ENCODE measurements at places on chromosomes 7 and 10. TPM values are rescaled to one million over a fixed set of nuclear protein-coding genes. Genes with fewer than 3 reads are reported as not detected.

CRHR2 gene
- not detected for polyA plus RNA-seq

HGF gene
- 1.5 TPM for polyA plus RNA-seq

PSD gene
- polyA plus RNA-seq, result 1.8 TPM

- DNase-seq, result no peak
Measured at GRCh38 chr7:69906283-69906995, 308.2 kb downstream of the AUTS2 start.

DNA sequence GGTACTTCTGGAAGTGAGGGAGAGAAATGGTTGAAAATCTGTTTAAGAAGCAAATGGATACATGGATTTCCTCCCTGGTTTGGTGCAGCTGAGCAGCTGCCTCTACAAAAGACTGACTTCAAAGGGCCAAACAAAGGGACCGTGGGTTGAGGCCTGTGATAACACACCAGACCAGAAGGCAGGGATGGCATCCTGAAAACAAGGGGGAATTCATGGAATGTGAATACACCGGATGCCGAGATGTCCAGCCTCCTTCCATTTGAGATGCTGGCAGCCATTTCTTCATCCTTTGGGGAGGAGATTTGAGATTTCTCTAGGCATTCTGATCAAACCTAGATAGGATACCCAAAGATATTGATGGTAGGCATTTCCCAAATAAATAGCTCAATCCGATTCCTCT is 36.9 kb downstream of the TAF3 start:
- DNase-seq, result no peak

- DNase-seq, result no peak
Measured at GRCh38 chr7:111855161-111855841, 293.0 kb upstream of the IMMP2L start.

- no peak for DNase-seq
Measured at GRCh38 chr10:64374346-64374745, 853.1 kb downstream of the REEP3 start.

DNA sequence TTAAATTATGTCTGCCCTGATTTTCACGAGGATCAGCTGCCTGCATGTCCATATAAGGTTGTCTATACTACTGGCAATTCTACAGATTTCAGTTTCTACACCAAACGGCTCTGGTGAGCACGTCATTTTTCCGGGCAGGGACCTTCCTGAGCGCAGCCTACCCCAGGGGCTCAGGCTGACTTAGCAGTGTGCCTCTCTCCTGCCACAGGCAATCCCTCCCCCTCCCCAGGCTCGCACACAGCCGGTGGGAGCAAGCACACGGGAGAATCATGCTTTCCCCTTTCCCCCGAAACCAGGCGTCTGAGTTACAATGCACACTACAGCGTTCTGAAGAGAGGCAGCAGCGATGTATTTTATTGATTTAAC is 1.7 kb downstream of the KLF6 start:
- DNase-seq, result no peak

- DNase-seq, result no peak
Measured at GRCh38 chr10:67864607-67865371, 19.7 kb upstream of the SIRT1 start.

DNA sequence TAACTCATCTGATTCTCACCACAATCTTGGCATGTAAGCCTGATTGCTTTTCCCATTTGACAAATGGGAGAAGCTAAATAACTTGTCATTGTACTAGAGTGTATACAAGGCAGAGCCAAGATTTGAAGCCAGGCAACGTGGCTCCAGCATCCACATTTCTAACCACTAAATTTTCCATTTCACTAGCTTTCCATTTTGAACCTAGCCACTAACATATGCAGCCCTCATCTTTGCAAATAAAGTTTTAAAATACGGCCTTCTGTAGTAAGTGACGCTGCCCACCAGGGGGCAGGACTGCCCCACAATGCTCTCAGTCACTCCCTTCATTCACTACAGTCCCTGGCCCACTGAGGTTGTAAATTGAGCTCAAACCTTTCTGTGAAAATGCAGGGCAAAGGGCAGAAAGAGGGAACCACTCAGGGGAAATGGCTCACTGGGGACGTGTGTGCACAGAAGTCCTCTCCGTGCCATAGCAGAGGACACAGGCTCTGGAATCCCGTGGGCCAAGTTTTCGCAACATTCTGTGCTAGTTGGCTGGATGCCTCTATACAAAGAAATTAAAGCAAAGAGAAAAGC is 315.7 kb downstream of the TNS3 start:
- DNase-seq, result peak; percentile 10

DNA sequence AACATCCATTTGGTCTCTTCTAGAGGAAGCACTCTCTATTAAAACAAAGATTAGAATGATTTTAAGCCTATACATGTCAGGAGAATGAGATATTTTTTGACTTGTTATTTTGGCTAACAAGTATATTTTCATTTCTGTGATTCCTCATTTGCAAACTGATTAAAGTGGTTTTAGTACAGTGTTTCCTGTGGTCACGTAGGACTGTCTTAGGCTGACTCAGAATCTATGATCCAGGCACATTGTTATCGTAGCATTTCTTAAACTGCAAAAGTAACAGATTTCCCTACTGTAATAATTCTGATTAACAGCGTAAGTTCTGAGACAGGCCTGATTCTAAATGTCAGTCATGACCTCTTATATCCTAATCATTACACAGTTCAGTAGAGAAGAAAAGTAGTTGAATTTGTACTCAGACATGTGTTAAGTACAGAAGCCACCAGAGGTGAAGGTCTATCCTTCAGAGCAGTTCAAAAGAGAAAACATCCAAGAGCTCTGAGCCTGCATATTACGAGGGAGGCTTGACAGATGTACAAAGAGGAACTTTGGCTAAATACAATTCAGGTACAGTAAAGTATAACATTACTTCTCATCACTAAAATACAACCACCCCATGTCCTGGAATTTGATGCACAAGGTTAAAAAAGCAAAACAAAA is 124.1 kb upstream of the TEX47 start:
- DNase-seq, result no peak

GRCh38 chr10:30051220-30051619 is 8.2 kb downstream of the JCAD start:
- DNase-seq, result no peak

DNA sequence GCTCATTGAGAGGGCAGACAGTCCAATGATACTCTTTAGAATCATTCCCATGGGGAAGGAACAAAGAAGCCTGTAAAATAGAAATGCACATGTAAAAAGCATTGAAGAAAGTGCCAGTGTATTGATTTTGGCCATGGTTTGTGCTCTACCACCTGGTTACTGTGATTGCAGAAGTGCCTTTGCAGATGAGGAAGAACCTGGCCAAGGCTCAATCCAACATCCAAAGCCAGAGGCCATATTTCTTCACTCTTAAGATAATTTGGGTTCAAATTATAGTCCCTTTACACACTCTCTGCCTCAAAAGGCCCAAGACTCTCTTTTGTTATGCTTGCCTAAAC is 122.1 kb downstream of the EGFR start:
- DNase-seq, result no peak

GRCh38 chr10:71695502-71696476 is 23.8 kb downstream of the C10orf105 start:
- no peak for DNase-seq

DNA sequence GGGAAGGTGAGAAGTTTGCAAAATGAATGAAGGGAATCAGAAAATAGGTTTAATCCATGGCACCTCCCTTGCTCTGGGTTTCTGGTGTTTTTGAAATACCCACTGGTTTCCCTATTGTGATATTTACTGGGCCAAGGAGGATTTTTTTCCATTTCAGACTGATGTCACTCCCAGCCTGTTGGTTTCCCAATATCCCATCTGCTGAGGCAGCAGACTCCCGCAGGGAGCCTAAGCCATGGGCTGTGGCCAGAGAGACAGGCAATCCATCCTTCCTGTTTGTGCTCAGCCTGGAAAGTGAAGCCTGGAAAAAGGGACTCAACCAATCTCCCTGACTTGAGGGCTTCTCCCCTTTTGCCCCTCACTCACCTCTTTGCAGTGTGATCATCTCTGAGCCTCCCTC is 22.8 kb downstream of the FAM107B start:
- DNase-seq, result no peak

DNA sequence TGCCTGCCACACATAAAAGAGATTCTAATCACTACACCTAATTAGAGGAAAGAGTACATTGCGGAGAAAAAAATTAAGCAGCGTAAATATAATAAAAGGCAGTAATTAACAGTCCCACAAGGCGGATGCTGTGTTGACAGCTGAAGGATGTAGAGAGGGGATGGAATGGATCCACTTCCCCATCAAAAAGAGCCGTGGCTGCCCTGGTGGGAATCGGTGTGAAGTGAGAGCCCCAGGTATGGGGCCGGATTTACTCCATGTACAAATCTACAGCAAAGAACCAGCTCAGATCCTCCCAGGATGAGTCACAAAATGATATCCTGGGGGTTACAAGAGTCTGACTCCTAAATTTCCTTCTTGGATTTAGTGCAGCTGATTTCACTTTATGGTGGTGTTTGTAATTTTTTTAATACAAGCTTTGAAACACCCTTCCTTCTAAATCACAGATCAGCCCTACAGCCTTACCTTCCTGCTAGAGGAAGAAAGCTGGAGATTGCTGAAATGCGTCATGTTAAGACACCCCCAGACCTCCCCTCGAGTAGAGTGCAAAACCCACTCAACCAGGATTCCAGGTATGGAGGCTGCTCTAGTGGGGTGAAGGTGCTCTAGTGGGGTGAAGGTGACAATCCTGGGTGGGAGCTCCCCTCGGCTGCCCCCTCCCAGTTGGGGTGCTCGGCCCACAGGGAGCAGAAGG is 398.4 kb downstream of the PLXNA4 start:
- DNase-seq, result no peak

DNA sequence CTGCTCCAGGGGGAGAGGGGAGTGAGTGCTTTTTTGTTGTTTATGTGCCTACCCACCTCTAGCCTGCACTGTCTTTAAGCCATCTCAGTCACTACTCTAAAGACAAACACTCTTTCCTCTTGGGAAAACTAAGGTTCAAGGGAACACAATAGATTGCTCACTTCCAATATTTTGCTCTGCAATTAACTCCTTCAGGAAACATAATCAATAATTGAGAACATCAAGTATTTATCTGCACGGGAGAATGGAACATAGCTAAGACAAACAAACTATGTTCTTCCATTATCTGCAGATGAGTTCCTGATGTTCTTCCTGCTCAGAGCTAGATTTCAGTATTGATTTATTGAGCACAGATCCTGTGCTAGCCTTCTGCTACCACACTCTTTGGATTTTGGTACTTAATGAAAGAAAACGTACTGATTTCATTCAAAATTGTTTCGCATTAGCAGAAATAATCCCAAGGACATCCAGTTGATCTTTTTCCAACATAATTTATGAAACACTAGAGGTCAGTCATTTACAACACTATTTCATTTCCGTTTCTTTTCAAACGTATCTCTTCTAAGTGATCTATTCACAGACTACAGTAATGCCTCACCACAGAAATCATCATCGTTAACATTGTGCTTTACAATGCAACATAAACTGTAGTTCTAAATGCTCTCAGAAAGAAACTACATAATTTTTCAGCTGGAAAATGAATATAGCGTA is 8.3 kb downstream of the NEBL start:
- DNase-seq, result no peak

DNA sequence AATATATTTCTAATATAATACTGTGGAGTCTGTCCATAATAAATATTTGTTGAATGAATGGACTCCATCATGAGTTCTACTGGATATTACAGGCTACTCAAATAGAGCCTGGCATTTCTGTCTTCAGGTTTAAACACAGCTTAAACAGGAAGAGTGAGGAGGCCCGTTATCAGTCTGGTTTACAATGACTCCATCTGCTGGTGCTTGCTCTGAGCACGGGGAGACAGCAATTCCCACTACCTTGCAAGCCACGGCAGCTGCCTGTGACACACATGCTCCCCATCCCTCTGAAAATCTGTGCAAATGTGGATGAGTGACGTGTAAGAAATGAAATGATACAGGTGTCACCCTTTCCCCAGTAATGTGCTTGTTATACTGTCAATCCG is 293.5 kb upstream of the IMMP2L start:
- DNase-seq, result no peak

Data from BJ (cell line).